ENCODE measurements at places on chromosomes 6 and 20. TPM values are rescaled to one million over a fixed set of nuclear protein-coding genes. Genes with fewer than 3 reads are reported as not detected.

Gene SYCP2
- total RNA-seq, result 0.88 TPM

Gene LY6G6D
- total RNA-seq, result 0.90 TPM

Gene HLA-DRB5
- total RNA-seq, result 3.4 TPM

Gene MYMX
- total RNA-seq, result 0.54 TPM

Gene BCL2L1
- total RNA-seq, result 60.0 TPM

Gene SAPCD1
- total RNA-seq, result 10.1 TPM

Gene RAET1L
- total RNA-seq, result not detected

Gene RPP40
- total RNA-seq, result 23.2 TPM

Gene GPR63
- 18.2 TPM for total RNA-seq

Gene ADGRF5
- not detected for total RNA-seq

Gene VPS52
- total RNA-seq, result 28.7 TPM

Gene EYS
- total RNA-seq, result 0.03 TPM

Gene TTLL9
- 0.34 TPM for total RNA-seq

Gene FERMT1
- 1.3 TPM for total RNA-seq

Gene CDH22
- total RNA-seq, result 0.28 TPM

Gene NCOA6
- total RNA-seq, result 10.9 TPM

Gene NMBR
- 0.09 TPM for total RNA-seq

Gene PHACTR1
- total RNA-seq, result 6.1 TPM

Gene MUC22
- not detected for total RNA-seq

Gene CUTA
- 186 TPM for total RNA-seq

Gene BMP2
- 7.3 TPM for total RNA-seq
